ENCODE measurements at places on chromosomes 16 and 17.

- DNase-seq = no peak
Observed at GRCh38 chr17:81295676-81296381, 722 bp upstream of the SLC38A10 start.

- no peak for DNase-seq
Observed at GRCh38 chr16:28317040-28317880, 24.9 kb downstream of the SBK1 start.

DNA sequence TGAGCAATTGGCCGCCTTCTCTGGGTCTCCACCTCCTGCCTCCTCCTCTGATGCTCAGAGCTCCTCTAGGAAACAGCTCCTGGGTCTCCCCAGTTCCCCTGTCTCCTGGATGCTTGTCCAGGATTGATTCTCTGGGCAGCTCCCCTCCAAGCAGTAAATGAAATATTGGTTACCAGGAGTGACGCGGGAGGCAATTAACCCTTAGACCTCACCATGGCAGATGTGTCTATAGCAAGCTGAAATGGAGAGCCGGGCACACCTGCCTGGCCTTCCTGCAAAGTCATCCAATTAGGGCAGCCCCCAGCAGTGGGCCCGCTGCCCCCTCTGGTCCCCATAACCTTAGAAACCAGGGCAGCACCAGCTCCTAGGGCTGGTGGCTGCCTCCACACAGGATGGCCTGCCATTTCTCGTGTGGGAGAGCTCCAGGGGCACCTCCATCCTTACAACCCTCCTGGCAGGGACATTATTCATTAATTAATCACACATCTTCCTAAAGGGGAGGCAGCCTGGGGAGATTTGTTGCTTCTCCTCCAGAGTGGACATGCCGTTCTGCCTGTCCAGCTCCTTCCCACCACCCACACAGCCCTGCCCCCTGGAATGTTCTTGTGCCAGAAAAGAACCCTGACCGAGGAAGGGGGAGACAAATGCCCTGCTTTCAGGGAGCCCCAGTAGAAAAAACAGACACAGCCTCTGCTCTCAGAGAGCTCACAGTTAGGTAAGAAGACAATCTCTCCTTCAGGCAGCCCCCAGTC, 8.3 kb upstream of the KIF18B start:
- DNase-seq = no peak

GRCh38 chr17:28127196-28127595, 84.7 kb downstream of the NLK start:
- DNase-seq = no peak

GRCh38 chr17:40113907-40114245, 7.9 kb upstream of the MSL1 start:
- no peak for DNase-seq

Measured in AG09319 (cell line).